ENCODE measurements at places on chromosomes 7 and 10. TPM values are rescaled to one million over a fixed set of nuclear protein-coding genes. Genes with fewer than 3 reads are reported as not detected.

- DNase-seq, result no peak
These were observed 11.7 kb downstream of the ORAI2 start for GRCh38 chr7:102444961-102445673.

- DNase-seq, result no peak
These were observed 1.1 kb upstream of the GIMAP1 start for GRCh38 chr7:150715293-150715692.

GRCh38 chr7:126005064-126005463 lies 1075.4 kb upstream of the POT1 start:
- DNase-seq, result no peak

DNA sequence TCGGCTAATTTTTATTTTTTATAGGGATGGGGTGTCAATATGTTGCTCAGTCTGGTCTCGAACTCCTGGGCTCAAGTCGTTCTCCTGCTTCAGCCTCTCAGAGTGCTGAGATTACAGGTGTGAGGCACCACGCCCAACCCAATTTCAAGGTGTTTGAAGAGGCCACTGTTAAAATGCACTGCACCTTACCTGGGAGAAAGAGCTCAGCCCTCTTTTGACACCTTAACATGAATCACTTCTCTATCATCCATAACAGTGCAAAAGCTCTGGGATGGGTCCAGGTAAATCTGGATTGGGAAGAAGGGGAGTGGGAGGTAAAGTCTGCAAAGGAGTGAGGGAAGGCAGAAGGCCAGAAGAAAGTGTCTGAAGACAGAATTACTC lies 557 bp upstream of the ZNF282 start:
- no peak for DNase-seq

The ASB15 gene
- polyA plus RNA-seq, result 0.07 TPM

The AMPH gene
- polyA plus RNA-seq, result 0.28 TPM

The GHRHR gene
- not detected for polyA plus RNA-seq

The KDM7A gene
- polyA plus RNA-seq, result 5.4 TPM

The TRA2A gene
- 64.6 TPM for polyA plus RNA-seq

- DNase-seq, result no peak
These were observed 59.1 kb downstream of the LOXL4 start for GRCh38 chr10:98208925-98209324.

DNA sequence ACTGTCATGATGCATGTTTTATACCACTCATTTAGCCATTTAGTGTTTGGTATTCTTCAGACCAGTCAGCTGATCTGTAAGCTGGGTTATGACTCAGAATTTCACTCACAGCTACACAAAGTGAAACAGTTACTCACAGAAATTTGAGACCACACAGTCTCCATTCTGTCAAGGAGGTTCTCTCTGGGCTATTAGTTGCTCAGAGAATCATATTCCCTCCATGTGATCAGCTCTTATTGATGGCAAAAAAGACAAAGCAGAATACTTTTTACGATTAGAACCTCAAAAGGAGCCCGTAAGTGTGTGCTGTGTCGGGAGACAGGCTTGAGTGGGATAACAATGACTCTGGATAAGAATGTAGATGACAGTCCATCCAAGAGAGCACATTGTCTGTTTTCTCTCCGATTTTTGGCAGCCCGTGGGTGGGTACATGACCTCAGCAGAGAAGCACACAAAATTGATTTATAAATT lies 277.6 kb upstream of the SORCS1 start:
- DNase-seq, result no peak

- DNase-seq, result no peak
These were observed 511.2 kb upstream of the KLF6 start for GRCh38 chr10:4296161-4296560.
